Posterior vena cava (tissue), 2 donors: ENCODE measurements at places on chromosomes 16 and 17.
A peak's percentile ranks its signal among the peaks of the same experiment; 100 is the strongest.

DNA sequence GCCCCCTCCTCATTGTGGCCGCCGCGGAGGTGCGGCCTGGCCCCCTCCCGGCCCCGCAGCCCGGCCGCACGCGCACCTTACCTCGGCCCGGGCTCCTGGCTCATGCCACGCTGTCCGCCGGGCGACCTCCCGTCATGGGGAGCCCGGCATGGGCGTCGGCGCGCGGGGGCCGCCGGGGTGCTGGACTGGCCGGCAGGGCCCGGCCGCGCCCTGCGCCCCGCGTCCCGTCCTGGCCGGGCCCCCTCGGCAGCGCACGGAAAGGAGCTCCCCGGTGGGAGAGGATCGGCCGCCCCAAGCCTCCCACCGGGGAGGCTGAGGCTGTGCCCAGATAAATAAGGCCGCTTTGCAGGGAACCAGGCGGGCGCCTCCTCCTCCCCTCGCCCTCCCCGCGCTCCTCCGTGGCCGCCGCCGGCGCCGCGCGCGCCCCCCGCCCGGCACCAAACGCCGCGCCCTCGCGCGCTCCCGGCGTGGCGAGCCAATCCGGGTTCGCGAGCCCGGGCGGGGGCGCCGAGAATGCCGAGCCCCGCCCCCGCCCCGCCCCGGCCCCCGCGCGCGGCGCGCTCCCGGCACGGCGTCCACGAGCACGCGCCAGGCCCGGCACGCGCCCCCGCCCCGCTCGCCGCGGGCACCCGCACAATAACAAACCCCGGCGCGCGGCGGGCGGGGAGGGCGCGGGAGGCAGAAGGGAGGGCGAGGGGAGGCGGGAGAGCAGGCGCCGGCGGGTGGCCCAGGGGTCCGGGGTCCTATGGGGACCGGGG lies at the start of gene FBXL16:
Gene FBXL16, minus strand, starts transcription at position 371 of the 758 bp plus-strand sequence. CDS start 8,396 bp downstream, outside the sequence.
- DNase-seq = no peak

DNA sequence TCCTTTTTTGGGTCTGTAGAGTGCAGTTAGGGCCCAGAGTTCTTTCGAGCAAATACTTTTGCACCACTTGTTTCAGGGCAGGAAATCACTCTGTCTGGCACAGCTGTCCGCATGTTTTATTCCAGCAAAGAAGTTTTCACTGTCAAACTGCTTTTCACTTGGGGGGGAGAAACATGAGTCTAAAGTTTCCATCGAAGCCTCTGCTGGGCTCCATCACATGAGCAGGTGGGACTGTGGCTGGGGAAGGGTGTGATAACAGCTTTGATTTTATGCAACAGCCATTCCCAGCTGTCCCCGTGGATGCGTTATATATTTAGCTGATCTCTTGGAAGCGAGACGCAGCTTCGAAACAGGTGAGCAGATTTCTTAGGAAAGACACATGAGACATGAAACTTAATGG lies 288.6 kb downstream of the SNX29 start:
- no peak for DNase-seq

DNA sequence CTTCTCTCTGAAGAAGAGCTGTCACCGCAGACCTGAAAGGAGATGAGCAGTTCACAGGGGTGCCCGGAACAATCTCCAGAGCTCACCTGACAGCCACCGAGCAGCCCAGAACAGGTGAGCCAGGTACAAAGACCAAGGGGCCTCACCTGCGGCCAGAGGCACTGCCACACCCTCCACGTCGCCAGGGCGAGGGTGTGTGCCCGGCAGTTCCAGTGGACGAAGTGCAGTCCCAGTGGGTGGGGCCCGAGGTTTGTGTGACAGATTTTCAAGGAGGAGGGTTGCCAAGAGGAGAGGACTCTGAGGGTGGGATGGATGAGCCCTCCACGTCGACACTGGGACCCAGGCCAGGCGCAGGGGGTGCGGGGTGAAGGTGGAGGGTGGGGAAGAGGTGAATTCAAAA lies 61.7 kb downstream of the SMPD3 start:
- DNase-seq = no peak

DNA sequence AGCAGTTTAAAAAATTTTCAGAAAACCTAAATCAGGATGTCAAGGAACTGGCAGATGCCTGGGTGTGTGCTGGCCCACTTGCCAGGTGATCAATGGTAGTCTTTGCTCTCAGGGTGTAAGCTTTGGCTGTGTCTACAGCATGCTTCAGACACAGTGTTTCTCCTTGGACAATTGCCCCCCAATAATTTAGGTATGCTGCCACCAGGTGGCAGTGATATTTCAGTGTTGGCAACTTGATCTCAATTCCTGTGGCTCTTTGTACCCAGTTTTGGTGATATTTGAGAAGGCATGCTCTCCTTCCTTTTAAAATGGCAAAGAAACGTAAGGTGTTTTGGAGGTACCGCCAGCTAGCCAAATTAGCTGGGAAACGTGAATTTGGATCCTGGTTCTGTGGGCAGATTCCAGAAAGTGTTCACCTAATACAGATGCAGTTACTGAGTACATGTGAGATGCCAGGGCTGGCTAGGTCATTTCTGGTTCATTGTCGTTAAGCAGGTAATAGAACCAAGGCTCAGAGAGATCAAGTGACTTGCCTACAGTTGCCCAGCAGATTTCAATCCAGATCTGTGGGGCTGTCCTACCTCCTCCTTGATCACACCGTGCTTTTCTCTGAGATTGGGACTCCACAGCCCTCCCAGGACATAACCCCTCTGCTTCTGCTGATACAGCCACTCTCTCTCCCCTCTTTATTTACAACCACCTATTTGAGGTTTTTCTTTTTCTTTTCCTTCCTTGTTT lies 155.6 kb upstream of the PLCG2 start:
- no peak for DNase-seq

DNA sequence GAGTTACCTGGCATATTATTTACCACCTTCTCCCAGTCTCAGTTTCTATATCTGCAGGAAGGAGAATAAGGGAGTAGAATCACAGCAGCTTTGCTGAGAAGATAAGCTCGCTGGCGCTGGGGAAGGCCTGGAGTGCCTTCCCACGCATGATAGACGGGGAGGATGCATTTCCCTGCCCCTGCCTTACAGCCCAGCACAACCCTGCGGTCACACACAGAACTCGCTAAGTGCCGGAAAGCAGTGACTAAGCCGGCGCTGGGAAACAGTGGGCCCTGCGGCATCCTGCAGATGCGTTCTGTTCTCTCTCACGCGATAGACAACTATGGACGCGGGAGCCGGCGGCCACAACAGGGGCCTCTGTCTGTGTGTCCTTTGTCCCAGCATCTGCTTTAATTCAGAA lies 4.8 kb downstream of the CA5A start:
- DNase-seq = no peak

GRCh38 chr16:78396673-78397072 lies 297.2 kb downstream of the WWOX start:
- no peak for DNase-seq

GRCh38 chr17:69651921-69652320 lies 237.4 kb downstream of the MAP2K6 start:
- DNase-seq = no peak

DNA sequence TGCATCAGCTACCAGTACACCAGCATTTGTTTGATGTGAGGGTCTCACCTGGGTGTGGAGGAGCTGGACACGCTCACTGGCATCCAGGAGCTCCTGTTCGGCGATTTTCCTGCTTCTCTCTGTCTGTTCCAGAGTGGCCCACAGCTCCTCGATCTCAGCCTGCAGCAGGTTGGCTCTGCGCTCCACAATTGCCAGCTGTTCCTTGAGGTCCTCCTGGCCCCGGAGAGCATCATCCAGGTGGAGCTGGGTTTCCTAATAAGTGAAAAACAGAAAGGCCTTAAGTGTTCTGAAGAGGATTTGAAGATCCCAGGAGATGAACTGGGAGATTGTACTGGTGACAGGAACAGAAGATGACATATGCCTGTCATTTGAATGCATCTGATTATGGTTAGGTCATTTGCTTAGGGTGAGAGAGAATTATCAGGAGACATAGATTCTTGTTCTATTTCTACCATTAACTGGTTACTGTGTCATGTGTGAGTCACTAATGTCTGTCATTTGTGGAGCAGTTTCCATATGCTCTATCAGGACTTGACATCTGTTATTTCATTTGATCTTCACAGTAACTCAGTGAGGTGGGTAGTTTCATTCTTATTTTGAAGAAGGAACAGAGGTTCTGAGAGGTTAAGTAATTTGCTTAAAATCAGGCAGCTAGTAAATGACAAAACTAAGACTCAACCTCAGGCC lies 21.5 kb upstream of the MYH13 start:
- no peak for DNase-seq

GRCh38 chr16:781346-782010 lies 6.7 kb downstream of the RPUSD1 start:
- DNase-seq = no peak

GRCh38 chr17:80987941-80988461 lies 3.6 kb upstream of the CHMP6 start:
- peak; percentile 85 for DNase-seq
